ENCODE measurements at places on chromosomes 11 and 22. TPM values are rescaled to one million over a fixed set of nuclear protein-coding genes. Genes with fewer than 3 reads are reported as not detected.

Gene MICALL1
- 133 TPM for total RNA-seq

Gene MS4A12
- not detected for total RNA-seq

Gene DDX25
- 11.3 TPM for total RNA-seq

Gene ME3
- total RNA-seq = 12.4 TPM

Gene LDHAL6A
- total RNA-seq = not detected

All from glutamatergic neuron (in vitro differentiated cells).